Activated naive CD4-positive, alpha-beta T cell (primary cell): ENCODE measurements at places on chromosomes 6 and 20.
A peak's percentile ranks its signal among the peaks of the same experiment; 100 is the strongest.

DNA sequence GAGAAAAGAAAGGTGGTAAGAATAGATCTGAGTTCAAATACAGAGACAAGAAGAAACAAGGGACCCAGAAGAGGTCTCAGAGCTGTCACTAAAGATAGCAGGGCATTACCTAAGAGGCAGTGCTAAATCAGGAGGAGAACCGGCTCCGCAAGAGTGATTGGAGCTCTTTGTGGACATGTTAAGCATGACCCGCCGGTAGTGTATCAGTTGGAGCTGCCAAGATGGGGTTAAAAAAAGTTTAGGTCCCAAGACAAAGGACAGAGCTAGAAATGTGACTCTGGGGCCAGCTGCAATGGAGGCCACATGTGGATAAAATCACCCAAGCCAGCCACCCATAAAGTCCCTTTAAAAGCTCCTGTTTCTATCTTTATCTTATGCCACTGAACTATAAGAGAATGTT lies 93.4 kb downstream of the MBOAT1 start:
- no peak for DNase-seq

- DNase-seq: no peak
Observed at GRCh38 chr6:14166839-14167238, 49.3 kb downstream of the CD83 start.

GRCh38 chr6:63985223-63985622 lies 349.6 kb downstream of the PHF3 start:
- DNase-seq: no peak

DNA sequence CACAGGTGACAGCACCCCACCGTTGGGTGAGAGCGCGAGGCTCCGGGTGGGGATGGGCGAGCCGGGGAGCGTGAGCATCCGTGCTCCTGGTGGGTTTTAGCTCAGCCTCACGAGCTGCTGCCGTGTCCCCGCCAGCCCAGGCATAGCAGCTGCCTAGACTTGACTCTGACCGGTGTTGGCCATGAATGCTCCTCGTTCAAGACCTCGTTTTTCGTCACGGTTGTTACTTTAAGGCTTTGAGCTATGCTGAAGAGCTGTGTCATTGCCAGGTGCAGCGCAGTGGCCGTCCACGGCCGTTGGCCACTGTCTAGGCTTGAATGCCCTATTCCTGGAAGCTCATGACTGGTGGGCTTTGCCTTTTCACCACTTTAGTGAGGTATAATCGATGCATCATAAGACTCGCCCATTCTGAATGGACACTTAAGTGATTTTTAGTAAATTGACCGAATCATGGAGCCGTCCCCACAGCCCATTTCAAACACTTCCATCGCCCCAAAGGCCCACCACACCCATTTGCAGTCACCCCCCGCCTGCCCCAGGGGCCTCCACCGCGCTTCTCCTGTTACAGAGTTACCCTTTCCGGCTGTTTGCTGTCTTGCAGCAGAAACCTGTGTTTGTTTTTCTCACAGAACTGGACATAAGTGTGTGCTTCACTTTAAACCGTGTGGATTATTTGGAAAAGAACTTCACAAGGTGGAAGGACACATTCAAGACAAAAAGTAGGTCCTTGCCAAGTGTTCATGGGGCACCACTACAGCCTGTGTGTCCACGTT lies 21.4 kb upstream of the ADRM1 start:
- no peak for DNase-seq

DNA sequence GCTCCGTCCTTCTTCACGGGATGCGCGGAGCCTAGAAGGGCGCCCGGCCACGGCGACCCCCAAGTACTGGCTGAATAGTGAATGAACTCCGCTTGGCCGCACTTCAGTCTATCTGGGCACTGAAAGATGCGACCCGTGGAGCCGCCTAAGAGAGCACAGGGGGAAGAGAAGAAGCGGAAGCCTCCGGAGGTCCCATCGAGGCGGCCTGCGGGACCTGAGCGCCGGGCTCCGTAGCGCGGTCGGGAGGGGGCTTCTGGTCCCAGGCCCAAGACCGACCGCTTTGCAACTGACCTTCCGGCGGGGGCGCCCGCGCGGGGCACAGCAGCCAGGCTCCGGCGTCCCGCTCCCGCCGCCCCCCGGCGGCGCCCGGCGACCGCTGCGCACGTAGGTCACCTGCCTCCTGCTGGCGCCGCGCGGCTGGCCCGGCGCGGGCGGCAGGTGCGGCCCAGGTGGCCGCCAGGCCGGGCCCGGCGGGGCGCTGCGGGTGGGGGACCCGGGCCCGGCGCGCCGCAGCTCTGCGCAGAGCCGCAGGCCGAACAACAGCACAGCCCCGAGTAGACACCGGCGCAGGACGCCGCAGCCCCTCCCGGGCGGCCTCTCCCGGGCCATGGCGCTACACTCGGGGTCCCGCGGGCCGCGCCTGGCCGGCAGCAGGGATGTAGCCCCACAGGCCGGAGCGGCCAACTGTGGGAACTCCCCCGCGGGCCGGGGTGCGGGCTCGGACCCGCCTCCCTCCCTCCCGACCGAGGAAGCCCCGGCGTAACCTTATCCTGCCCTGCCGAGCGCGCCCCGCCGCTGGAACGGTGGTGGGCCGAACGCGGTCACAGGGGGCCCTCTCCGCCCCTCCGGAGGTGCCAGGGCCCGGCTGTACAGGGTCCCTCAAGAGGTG lies at the start of gene METTL24:
Gene METTL24 (minus strand): TSS at position 686 of the 889 bp plus-strand sequence. CDS start 77 bp downstream, at position 609.
- DNase-seq: no peak

DNA sequence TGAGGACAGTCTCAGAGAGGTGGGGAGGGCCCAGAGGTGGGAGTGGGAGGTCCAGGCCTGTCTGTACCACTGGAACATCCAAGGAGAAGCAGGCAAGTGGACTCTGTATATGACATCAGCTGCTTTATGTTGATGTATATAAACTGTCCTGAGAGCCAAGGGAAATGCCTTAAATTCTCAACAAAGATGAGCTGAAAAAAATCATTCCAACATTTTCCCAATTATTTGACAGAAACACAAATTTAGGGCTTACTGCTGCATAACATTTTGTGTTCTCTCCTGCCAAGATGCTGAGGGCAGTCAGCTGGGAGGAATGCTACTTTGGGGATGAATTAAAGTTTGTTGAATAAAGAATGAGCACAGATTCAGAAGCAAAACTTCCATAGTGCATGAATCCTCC lies 52.8 kb downstream of the FOXC1 start:
- no peak for DNase-seq

GRCh38 chr6:117264692-117265409 lies 507 bp upstream of the VGLL2 start:
- DNase-seq: no peak

GRCh38 chr6:138001750-138002349 lies 105.4 kb downstream of the PERP start:
- DNase-seq: peak; percentile 4

DNA sequence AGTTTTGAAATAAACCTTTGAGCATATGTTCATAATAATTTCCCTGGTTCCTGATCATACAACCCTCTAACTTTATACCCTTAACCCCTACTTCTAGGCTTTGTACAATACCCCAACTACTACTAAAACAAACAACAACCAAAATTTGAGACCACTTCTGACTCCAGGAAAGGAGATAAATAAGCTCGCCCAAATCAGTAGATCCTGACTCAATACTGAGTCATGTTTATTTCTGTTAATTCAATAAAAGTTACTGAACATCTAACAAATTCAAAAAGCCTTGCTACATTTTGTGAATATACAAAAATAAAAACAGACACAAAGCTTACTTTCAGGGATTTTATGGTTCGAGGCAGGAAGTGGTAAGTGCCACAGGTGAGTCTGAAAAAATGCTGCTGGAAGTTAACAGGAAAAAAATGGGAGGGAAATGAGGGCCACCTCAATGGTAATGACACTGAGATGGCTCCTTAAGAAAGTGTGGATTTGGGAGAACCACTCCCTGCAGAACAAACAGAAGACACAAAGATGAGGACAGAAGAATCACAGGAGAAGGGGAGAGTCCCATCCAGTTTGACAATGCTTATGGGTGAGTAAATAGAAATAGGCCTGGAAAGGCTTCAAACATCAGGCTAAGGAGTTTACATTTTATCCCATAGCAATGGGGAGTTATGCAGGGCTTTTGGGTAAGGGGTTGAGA lies 63.4 kb downstream of the DST start:
- DNase-seq: no peak
